ENCODE measurements at places on chromosomes 7 and 10. TPM values are rescaled to one million over a fixed set of nuclear protein-coding genes. Genes with fewer than 3 reads are reported as not detected.

GRCh38 chr10:93139059-93139655 is 65.5 kb downstream of the CYP26A1 start:
- DNase-seq = no peak

GRCh38 chr10:112653215-112653614 is 206.2 kb downstream of the VTI1A start:
- no peak for DNase-seq

ATOH7 gene
- not detected for total RNA-seq

MUC3A gene
- total RNA-seq = not detected

GRCh38 chr7:40944981-40945585 is 757.8 kb downstream of the INHBA start:
- DNase-seq = no peak

GRCh38 chr7:23864973-23865372 is 155.0 kb downstream of the STK31 start:
- DNase-seq = no peak

NEBL gene
- total RNA-seq = 1.1 TPM

DNA sequence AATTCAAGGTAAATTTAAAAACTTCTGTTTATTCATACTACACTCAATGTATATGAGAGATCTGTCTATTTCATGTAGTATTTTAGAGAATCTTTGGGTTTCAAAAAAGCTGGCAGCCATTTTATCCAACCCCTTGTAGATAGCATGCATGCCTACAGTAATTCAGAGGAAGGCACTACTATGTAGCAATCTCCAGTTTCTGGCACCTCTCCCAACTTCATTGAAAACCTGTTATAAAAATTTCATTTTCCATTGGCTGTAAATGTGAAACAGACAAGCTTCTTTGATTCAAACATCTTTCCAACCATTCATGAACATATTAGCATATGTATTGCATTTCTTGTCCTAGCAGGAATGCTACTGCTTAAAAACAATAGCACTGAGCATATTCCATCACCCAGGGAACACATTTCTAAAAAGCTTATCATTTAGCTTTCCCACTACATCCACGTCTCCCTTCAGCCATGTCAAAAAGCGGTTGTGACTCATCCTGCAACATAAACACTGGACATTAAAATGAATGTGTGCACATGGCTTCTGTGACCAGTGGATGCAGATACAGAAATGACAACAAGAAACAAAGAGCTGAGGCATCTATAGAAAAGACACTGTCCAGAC is 330.4 kb upstream of the AOAH start:
- no peak for DNase-seq

GRCh38 chr10:91604553-91605534 is 28.0 kb downstream of the PPP1R3C start:
- DNase-seq = no peak

DNA sequence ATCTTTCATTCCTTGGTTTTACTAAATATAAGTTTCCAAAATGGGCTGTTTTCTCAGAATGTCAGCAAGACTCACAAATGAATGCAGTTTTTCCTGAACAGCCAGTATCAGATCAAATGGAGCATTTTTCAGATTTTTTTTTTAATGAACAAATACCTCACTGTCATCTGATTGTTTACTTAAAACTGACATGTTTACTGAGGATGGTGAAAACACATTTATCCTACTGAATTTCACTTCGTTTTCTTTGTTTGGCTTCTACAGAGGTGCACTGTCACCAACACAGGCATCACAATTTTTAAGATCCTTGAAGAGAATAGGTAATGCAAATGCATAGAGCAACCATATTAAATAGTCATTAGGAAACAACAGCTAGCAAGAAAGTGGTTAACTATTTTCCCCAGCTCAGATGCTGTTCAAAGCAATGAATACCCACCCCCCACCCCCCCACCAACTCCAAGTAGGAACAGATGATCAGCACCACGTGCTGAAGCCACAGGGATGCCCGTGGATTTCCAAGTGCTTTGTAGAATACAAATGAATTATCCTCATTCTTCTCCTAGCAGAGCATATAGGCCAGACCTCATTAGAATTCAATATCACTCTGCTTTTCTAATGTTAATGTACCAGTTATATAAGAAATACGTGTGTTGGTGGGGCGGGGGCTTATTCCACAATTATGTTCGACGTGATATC is 205.9 kb downstream of the SKAP2 start:
- DNase-seq = no peak

EBF3 gene
- not detected for total RNA-seq

CADPS2 gene
- total RNA-seq = not detected

NACAD gene
- total RNA-seq = not detected

CUZD1 gene
- total RNA-seq = 1.1 TPM

- peak; percentile 23 for DNase-seq
Measured at GRCh38 chr7:91843831-91844230, 36.7 kb downstream of the MTERF1 start.

DNA sequence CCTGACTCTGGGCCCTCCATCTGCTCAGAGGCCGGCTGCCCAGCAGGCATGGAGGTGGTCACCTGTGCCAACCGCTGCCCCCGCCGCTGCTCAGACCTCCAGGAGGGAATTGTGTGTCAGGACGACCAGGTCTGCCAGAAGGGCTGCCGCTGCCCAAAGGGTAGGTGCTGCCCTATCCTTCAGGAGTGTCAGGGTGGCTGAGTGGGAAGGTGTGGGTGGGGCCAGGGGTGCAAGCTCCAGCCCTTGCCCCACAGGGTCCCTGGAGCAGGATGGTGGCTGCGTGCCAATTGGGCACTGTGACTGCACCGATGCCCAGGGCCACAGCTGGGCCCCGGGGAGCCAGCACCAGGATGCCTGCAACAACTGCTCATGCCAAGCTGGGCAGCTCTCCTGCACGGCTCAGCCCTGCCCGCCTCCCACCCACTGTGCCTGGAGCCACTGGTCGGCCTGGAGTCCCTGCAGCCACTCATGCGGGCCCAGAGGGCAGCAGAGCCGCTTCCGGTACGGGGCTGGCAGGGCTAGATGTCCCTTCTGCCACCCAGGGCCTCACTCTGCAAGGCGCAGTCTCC is 17.5 kb upstream of the ZNF862 start:
- no peak for DNase-seq

KCNIP2 gene
- 4.3 TPM for total RNA-seq

ANKRD30A gene
- not detected for total RNA-seq

DNA sequence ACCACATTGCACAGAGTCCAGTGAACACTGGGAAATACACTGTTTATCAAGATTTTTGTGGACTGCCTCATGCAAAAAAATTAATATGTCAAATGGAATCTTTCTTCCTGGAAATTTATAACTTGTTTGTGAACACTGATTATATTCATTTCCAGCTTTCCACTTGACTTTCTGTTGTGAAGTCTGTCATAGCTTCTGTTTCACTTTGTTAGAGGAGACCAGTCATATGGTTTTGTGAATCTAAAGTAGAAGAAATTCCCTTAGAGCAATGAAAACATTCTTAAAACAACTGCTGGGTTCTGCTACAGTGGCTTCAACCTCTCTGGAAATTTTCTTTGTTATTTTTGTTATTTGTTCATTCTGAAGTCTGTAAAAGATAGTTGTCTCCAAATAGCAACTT is 349.5 kb upstream of the NFE2L3 start:
- DNase-seq = no peak

GRCh38 chr10:71250842-71251241 is 38.5 kb downstream of the UNC5B start:
- DNase-seq = no peak

PIK3AP1 gene
- 111 TPM for total RNA-seq

DNA sequence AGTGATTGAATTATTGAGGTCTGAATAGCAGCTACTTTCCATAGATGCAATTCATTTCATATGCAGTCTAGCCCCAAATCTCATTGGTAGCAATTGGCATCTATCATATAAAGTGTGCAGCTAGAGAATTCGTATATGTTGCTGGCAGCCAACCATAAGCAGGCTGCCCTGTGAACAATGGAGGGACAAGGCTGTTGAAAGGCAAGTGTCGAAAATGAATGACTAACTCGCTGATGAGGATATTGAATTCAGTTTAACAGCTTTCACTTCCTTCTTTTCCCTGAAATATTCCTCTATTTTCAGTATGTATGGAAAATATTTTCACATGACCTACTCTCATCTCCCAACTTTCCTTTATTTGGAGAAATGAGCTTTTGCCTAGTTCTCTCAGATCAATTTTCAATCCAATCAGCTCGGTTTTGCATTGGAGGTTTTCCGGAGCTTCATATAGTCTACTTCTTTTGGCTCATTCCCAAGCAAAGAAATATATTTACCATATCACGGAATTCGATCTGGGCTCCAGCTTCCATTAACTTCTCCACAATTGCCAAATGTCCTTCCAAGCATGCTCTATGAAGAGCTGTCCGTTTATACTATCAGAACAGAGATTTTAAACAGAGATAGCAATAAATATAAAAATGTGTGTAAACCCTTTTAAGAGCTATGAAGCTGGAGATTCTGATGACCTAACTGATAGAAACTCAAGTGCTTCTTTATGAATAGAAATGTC is 3.5 kb downstream of the ANKRD1 start:
- no peak for DNase-seq

PRR15 gene
- not detected for total RNA-seq

REEP3 gene
- total RNA-seq = 7.5 TPM

HYAL4 gene
- not detected for total RNA-seq

- DNase-seq = no peak
Measured at GRCh38 chr10:118251791-118252190, 90.3 kb downstream of the FAM204A start.

GHRHR gene
- not detected for total RNA-seq

ANXA8 gene
- not detected for total RNA-seq

DNA sequence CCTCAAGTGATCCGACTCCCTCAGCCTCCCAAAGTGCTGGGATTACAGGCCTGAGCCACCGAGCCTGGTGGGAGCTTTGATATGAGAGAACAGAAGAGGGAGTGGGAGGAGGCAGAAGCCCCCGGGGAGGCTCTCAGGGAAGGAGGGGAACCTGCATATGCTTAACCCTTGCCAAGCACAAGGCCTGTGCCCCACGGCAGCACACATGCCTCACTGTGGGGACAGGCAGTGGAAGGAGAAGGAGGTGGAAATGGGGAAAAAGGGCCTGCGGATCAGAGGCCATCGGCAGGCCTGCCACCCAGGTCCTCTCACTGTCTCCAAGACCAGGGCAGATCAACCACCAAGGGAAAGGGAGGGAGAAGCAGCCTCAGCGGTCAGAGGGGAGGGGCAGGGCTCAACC is 7.2 kb upstream of the GRID1 start:
- DNase-seq = no peak

ZDHHC16 gene
- 38.4 TPM for total RNA-seq

DNA sequence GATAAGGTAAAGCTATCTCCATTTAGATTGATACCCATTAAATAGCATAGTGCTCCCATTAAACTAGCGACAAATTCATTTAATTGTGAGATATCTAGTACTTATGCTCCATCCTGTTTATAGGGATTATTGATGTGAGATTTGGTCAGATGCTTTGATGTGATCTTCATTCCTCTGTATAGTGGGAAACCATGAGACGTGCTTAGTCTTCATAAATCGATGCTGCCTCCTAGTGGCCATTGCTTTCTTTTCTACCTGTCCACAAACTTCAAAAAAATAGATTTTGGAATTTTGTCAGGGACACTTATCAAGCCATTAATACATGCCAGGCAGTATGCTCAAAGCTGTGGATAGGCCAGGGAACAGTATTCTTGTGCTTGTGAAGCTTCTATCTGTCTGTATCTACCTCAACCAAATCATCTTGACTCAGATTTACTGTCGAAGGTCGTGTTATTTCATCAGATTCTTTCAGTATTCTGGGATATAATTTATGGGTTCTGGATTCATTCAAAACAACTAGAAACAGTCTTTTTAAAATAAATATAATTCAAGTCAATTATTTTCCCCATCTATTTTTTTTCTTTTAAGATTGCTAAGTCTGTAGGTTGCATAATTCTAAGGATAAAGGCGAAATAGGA is 12.0 kb downstream of the LSM8 start:
- DNase-seq = peak; percentile 75

FOXP2 gene
- total RNA-seq = not detected

GRCh38 chr10:68231106-68231816 is 652 bp downstream of the ATOH7 start:
- DNase-seq = peak; percentile 78

GRCh38 chr7:47458057-47458456 is 123.9 kb downstream of the TNS3 start:
- DNase-seq = no peak

DNA sequence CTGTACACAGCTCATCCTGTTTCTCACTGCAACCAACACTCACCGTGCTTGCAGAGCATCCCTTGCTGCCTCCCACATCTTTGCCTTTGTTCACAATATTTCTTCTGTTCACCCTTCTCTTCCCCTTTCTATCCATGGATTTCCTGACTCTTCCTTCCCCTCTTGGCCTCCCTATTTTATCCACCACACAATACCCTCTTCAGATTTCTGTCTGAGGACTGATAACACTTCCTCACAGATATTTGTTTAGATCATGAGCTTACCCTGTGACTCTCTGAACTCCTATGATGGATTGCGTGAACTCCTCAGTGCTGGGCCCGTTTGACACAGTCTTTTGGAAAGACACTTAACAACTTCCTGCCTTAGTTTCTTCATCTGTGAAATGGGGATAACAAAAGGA is 62.8 kb upstream of the GPR158 start:
- DNase-seq = no peak

DNA sequence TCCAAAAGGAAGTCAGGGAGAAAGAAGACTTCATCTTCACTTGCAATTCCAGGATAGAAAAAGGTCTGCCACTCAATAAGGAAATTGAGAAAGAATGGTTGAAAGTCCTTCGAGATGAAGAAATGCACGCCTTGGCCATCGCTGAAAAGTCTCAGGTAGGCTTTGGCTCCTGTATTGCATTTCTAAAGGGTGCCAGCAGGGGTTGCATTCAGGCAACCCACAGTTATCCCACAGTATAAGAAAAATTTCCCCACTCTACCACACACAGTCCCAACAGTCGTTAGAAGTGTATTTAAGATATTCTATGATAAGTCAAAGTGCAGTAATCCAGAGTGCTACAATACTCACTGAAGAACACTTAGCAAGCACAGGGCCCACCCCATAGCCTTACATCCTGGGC is 93.4 kb upstream of the FGL2 start:
- DNase-seq = no peak

GRCh38 chr7:82729172-82730030 is 285.8 kb upstream of the CACNA2D1 start:
- DNase-seq = peak; percentile 34

GRCh38 chr7:83640240-83640639 is 8.7 kb downstream of the SEMA3E start:
- no peak for DNase-seq

GRCh38 chr10:76206797-76207352 is 775.5 kb downstream of the LRMDA start:
- DNase-seq = no peak

ACTL6B gene
- total RNA-seq = not detected

SGMS1 gene
- 57.5 TPM for total RNA-seq

AKR1C3 gene
- not detected for total RNA-seq

- DNase-seq = no peak
Measured at GRCh38 chr10:69315610-69316312, 37.5 kb downstream of the HK1 start.

GRCh38 chr7:144256112-144256511 is 8.5 kb downstream of the OR2A7 start:
- DNase-seq = no peak

Data from OCI-LY7 (cell line).